Chondrocyte (in vitro differentiated cells): ENCODE measurements at places on chromosomes 16 and 17. TPM values are rescaled to one million over a fixed set of nuclear protein-coding genes. Genes with fewer than 3 reads are reported as not detected.

DNA sequence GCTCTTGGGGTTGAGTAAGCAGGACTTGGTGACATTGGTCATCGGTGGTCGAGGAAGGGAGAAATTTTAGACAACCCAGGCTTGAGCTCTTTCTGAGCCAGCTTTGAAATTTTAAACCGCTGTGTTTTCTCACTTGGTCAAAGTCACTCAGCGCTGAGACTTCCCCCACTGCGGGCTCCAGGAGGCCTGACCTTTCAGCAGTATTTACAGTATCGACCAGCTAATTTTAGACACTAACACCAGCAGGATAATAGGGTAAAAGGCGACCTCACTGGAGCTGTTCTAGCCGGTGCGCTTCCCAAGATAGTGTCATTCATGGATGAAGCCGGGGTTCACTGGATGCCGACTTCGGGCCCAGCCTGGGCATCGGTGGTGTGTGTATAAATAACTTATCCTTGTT is 29.7 kb upstream of the WSCD1 start:
- no peak overlapping the region for H3K4me3 ChIP-seq
- peaks cover 9% of the 10 kb centered on the region for H3K4me1 ChIP-seq
- no peak for DNase-seq
- H3K27ac ChIP-seq, result peak overlapping the region; percentile 17
- peaks cover 2% of the 10 kb centered on the region for H3K36me3 ChIP-seq

DNA sequence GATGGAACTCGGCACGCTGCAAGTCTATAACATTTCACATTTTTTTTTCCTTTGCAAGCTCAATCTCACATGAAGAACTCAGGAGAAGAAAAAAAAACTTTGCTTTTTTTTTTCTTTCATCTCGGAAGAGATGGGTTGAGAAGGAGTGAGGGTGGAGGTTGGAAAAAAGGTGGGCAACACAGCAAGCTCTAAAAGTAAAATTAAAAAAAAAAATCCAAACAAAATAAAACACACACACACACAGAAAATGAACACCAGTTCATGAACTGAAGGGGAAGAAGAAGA is 2.5 kb downstream of the MAF start:
- peak overlapping the region; percentile 87 for H3K4me3 ChIP-seq
- no peaks in the 10 kb centered on the region for H3K36me3 ChIP-seq
- no peaks in the 10 kb centered on the region for H3K27me3 ChIP-seq
- H3K4me1 ChIP-seq, result peaks cover 48% of the 10 kb centered on the region
- peak overlapping the region; percentile 86 for H3K27ac ChIP-seq

DNA sequence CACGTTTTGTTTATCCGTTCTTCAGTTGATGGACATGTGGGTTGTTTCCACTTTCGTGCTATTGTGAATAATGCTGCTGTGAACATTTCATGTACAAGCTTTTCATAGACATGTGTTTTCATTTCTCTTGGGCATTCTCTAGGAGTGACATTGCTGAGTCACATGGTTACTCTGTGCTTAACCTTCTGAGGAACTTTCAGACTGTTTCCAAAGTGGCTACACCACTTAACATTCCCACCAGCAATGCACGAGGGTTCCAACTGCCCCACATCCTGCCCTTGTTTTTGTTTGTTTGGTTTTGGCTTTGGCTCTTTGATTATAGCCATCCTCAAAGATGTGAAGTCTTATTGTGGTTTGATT is 14.2 kb upstream of the PEMT start:
- no peaks in the 10 kb centered on the region for H3K27me3 ChIP-seq
- no peak overlapping the region for H3K27ac ChIP-seq
- H3K36me3 ChIP-seq, result no peaks in the 10 kb centered on the region
- peaks cover 12% of the 10 kb centered on the region for H3K4me1 ChIP-seq
- H3K4me3 ChIP-seq, result no peak overlapping the region

DNA sequence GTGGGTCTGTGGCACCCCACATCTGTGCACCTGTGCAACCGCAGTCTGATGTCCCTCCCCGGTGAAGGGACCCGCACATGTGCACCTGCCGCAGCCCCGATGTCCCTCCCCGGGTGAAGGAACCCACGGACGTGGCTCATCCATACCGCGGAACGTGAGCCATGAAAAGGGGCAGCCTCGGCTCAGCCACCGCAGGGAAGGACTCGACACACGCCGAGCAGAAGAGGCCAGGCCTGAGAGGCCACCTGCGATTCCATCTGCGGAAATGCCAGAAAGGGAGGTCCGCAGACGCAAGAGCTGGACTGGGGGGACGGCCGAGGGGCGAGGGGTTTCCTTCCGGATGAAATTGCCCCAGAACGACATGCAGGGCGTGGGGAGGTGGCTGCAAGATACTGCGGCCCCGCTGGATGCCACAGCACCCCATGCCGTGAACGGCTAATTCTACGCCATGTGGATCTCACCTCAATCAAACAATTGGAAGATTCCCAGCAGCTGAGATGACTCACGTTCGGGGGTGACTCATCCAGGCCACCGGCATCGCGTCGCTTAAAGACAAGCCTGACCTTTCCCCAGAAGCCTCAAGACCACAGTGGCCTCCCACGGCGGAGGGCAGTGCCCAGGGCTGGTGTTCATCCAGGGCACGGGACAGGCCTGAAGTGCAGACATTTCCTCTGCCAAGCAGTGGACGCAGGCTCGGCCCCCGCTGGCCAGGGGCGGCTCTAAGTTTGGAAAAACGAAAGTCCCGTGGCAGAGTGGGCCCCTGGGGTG is 21.0 kb downstream of the SOX8 start:
- peak overlapping the region; percentile 1 for H3K4me3 ChIP-seq
- no peak for DNase-seq
- peaks cover 2% of the 10 kb centered on the region for H3K36me3 ChIP-seq
- H3K27me3 ChIP-seq, result peaks cover 12% of the 10 kb centered on the region
- H3K4me1 ChIP-seq, result peaks cover 14% of the 10 kb centered on the region

DNA sequence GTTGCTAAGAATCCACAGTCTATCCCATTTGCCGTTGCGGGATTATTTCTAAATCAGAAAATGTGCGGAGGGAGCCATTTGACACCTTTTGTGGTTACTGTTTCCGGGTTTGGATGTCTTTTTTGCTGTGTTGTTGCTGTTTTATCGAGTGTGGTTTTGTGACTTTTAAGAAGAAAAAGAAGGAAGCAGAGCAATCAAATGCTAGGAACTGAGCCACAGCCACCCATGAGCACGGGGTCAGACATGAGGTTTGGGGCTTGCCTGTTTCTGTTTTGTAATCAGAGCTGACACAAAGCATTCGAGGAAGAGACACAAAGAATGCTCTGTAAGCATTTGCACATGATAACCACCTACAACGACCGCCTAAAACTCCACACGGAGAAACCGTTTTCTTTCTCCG is 53.1 kb upstream of the CHMP6 start:
- H3K36me3 ChIP-seq, result peaks cover 2% of the 10 kb centered on the region
- H3K27me3 ChIP-seq, result no peaks in the 10 kb centered on the region
- no peak overlapping the region for H3K4me3 ChIP-seq
- DNase-seq, result no peak
- H3K4me1 ChIP-seq, result peaks cover 30% of the 10 kb centered on the region

DNA sequence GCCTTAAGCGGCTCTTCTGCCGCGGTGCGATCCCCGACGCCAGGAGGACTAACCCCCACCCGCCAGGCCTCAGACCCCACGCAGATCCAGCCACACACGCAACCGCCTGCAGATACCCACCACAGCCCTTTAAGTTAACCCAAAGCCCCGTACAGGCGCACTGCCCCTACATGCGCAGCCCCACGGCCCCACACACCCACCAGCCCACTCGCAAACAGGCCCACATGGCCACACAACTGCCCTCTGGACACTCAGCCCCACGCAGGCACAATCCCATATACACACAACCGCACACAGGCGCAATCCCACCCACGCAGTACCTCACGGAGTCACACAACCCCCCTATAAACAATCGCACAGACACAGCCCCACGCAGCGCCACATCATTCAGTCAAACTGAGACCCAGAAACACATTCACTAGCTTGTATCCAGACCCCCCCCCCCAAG is 41.7 kb downstream of the RAI1 start:
- peaks cover 2% of the 10 kb centered on the region for H3K36me3 ChIP-seq
- H3K27me3 ChIP-seq, result no peaks in the 10 kb centered on the region
- H3K4me1 ChIP-seq, result peaks cover 48% of the 10 kb centered on the region
- peak overlapping the region; percentile 18 for H3K27ac ChIP-seq

DNA sequence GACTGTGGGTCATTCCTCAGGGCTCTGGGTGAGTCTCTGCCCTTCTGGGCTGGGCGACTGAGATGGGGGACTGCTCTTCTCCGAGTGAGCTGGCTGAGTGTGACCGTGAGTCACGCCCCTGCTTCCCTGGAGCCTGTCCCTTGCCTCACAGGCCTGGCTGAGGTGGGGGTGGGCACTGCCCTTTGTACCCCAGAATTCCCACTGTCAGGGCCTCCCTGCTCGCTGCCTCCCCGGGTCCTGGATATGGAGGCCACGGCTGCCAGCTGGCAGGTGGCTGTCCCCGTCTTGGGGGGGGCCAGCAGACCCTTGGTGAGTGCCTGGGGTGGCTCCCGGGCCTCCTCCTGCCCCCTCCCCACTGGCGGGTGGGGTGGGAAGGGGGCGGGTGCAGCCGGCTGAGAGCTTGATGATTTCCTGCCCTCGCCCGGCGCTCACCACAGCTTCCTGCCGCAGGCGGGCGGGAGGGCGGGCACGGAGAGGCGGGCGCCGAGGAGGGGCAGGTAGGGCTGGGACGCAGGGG is at the start of gene LAT:
LAT (plus strand) TSS at position 434 of the 517 bp plus-strand sequence. CDS start 366 bp downstream, outside the sequence.
- peaks cover 44% of the 10 kb centered on the region for H3K36me3 ChIP-seq
- H3K27me3 ChIP-seq, result no peaks in the 10 kb centered on the region
- H3K4me1 ChIP-seq, result no peaks in the 10 kb centered on the region
- H3K4me3 ChIP-seq, result no peak within 1 kb of the TSS

DNA sequence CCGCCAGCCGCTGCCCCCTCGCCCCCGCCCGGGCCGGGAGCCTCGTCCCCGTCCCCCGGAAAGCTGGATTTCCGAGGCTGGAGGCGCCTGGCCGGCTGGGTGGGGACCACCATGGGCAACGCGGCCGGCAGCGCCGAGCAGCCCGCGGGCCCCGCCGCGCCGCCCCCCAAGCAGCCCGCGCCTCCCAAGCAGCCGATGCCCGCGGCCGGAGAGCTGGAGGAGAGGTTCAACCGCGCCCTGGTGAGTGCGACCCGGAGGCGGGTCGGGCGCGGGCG is 266 bp downstream of the FMNL1 start:
- H3K4me3 ChIP-seq, result no peak overlapping the region
- peaks cover 5% of the 10 kb centered on the region for H3K27me3 ChIP-seq
- no peaks in the 10 kb centered on the region for H3K36me3 ChIP-seq
- H3K4me1 ChIP-seq, result peaks cover 7% of the 10 kb centered on the region
- DNase-seq, result no peak
- H3K27ac ChIP-seq, result no peak overlapping the region

GRCh38 chr16:83302853-83303252 is 504.9 kb upstream of the HSBP1 start:
- no peak for DNase-seq
- H3K27me3 ChIP-seq, result no peaks in the 10 kb centered on the region
- no peak overlapping the region for H3K4me3 ChIP-seq
- H3K27ac ChIP-seq, result no peak overlapping the region

Gene CDRT4
- total RNA-seq, result 6.2 to 9.1 TPM (median 7.1 TPM) in 3 replicates

Gene TP53TG3
- total RNA-seq, result not detected in 3 replicates

Gene CLEC18A
- 3.5 to 4.5 TPM (median 4.3 TPM) in 3 replicates for total RNA-seq

Gene ALOX12
- not detected in 3 replicates for total RNA-seq

Gene FSCN2
- total RNA-seq, result 4.1 to 6.1 TPM (median 5.3 TPM) in 3 replicates
